ENCODE measurements at places on chromosomes 16 and 17.
A peak's percentile ranks its signal among the peaks of the same experiment; 100 is the strongest.

DNA sequence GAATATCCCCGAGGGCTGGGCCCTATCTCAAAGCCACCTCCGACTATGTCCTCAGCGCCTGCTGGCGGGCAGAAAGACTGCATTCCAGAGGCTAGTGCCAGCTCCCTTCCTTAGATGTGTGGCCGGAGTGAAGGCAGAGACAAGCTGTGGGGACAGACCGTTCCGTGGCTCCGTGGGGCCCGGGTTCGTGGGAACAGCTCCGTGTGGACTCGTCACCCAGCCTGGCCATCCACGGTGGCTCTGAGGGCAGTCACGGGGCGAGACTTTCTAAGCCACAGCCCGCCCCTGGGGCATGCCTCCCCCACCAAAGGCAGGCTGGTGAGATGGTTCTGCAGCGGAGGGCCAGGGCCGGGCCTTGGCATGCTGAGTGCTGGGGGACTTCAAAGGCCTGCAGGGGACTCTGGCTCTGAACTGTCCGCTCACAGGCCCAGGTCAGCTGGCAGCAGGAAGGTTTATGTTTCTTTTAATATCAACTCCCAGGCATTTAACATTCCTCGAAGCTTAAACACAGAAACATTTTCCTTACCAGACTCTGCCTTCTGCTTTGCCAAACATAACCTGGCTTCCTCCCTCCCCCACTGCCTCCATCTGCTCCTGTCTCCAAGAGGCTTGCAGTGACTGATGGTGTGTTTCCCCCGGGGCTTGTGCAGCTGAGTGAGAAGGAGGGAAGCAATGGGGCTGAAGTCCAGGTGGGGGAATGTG lies 50.4 kb downstream of the TIMM22 start:
- no peak for DNase-seq
- no peaks in the 10 kb centered on the region for H3K4me1 ChIP-seq
- H3K4me3 ChIP-seq = no peak overlapping the region
- no peaks in the 10 kb centered on the region for H3K27me3 ChIP-seq
- no peak overlapping the region for H3K27ac ChIP-seq

GRCh38 chr17:59763861-59764260 lies 56.4 kb downstream of the VMP1 start:
- H3K27me3 ChIP-seq = no peaks in the 10 kb centered on the region
- peaks cover 30% of the 10 kb centered on the region for H3K4me1 ChIP-seq
- no peak overlapping the region for H3K4me3 ChIP-seq
- no peak overlapping the region for H3K27ac ChIP-seq
- H3K36me3 ChIP-seq = peaks cover 6% of the 10 kb centered on the region

DNA sequence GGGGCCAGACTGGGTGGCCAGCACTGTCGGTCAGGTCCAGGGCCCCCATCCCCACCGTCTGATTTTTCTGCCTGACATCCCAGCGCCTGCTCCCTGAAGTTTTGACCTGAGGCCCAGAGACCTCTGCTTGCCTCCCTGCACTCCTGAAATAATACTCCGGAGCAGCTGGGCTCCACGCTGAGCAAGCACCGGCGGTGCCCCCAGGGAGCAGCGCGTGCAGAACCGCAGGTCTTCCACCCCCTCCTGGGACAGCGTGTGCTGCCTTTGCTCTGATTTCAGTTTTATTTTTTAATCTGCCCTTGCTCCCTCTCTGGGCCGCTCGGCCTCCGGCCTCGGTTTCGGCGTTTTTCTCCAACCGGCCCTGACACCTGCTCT lies 132.4 kb upstream of the GSE1 start:
- DNase-seq = no peak
- no peak overlapping the region for H3K4me3 ChIP-seq
- H3K4me1 ChIP-seq = no peaks in the 10 kb centered on the region
- H3K27me3 ChIP-seq = no peaks in the 10 kb centered on the region
- no peaks in the 10 kb centered on the region for H3K36me3 ChIP-seq

DNA sequence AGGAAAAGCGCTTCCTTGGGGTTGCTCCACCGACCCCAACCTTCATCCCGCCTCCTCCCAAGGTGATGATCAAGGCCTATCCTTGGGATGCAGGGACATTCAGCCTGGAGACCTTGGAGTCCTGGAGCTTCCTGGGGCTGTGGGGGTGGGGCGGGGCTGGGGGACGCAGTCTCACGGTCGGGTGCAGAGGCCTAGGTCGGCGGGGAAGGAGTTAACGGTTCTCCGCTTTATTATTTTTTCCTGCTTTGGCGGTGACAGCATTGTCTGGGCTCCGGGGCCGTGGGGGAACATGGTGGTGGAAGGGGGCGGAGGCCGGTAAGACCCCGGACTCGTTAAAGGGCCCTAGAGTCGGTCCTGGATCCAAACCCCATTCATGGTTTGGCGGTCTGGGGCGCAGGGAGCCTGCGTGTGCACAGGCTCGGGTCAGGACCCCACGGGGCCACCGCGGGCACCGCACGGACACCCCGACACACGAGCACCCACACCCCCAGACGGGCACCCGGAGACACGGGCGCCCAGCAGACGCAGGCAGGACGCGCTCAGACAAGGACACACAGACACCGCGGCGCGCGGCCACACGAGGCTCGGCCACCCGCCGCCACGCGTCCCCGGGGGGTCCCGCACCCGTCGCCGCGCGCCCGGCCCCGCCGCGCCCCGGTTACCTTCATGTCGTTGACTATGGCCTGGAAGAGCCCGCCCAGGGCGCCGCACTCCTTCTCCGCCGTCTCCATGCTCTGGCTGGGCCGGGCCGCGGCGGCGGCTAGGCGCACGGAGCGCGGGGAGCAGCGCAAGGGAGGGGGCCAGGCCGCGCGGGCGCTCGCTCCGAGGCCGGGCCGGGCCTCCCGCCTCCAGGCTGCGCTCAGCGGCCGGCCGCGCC lies 554 bp downstream of the MTSS2 start:
- H3K4me1 ChIP-seq = peaks cover 80% of the 10 kb centered on the region
- peaks cover 15% of the 10 kb centered on the region for H3K36me3 ChIP-seq
- no peak for DNase-seq
- peak overlapping the region; percentile 91 for H3K27ac ChIP-seq
- peak overlapping the region; percentile 93 for H3K4me3 ChIP-seq

- H3K4me3 ChIP-seq = no peak overlapping the region
- H3K36me3 ChIP-seq = no peaks in the 10 kb centered on the region
- H3K27ac ChIP-seq = no peak overlapping the region
- peaks cover 31% of the 10 kb centered on the region for H3K27me3 ChIP-seq
- DNase-seq = no peak
Measured at GRCh38 chr17:15343749-15344148, 2.4 kb upstream of the TEKT3 start.

GRCh38 chr16:2008009-2008526 lies 1.6 kb downstream of the ZNF598 start:
- no peak overlapping the region for H3K27ac ChIP-seq
- peaks cover 3% of the 10 kb centered on the region for H3K36me3 ChIP-seq
- H3K27me3 ChIP-seq = no peaks in the 10 kb centered on the region
- H3K4me1 ChIP-seq = peaks cover 67% of the 10 kb centered on the region
- DNase-seq = no peak
- H3K4me3 ChIP-seq = peak overlapping the region; percentile 81

GRCh38 chr17:7491583-7491982 lies 7.4 kb downstream of the POLR2A start:
- H3K36me3 ChIP-seq = peaks cover 38% of the 10 kb centered on the region
- H3K4me3 ChIP-seq = no peak overlapping the region
- DNase-seq = no peak
- H3K27ac ChIP-seq = no peak overlapping the region
- H3K4me1 ChIP-seq = peaks cover 60% of the 10 kb centered on the region
- no peaks in the 10 kb centered on the region for H3K27me3 ChIP-seq

DNA sequence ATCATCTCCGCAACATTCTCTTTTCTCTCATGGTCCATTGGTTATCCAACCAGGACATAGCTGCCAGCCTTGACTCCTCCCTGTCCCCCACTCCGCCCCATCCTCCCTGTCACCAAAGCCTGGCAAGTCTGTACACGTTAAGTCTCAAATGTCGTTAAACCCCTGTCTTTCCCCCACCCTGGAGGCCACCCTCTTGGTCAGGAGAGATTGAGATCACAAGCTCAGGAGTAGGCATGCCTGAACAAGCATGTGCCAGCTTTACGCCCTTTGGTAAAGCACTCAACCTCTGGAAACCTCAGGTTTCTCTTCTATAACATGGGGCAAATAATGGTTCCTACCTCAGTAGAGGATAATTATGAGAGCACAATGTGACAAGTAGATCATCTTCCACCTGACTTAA lies 38.1 kb upstream of the CCL1 start:
- no peak overlapping the region for H3K27ac ChIP-seq
- H3K4me3 ChIP-seq = no peak overlapping the region
- no peak for DNase-seq
- H3K36me3 ChIP-seq = no peaks in the 10 kb centered on the region

GRCh38 chr16:53668869-53669268 lies 34.8 kb downstream of the RPGRIP1L start:
- no peaks in the 10 kb centered on the region for H3K27me3 ChIP-seq
- peaks cover 21% of the 10 kb centered on the region for H3K4me1 ChIP-seq
- DNase-seq = no peak
- H3K36me3 ChIP-seq = no peaks in the 10 kb centered on the region

DNA sequence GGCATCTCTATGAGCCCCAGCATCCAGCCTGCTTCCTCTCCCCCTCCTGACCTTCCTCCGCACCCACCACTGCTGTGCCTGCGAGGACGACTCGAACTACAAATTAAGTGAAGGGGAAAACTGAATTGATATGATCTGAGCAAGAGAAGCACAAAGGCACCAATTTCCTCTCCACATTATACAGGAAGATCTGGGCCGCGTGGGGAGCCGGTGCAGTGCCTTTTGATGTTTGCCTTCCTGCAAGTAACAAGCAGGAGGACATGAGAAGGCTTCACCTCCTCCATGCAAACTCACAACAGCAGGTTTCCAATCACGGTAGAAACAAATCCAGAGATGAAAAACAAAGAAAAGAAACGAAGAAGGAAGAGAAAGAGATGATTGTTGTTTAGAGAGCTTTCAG lies 57.8 kb upstream of the MMP2 start:
- H3K27me3 ChIP-seq = peaks cover 9% of the 10 kb centered on the region
- no peak overlapping the region for H3K27ac ChIP-seq
- H3K4me1 ChIP-seq = no peaks in the 10 kb centered on the region
- no peak for DNase-seq
- no peak overlapping the region for H3K4me3 ChIP-seq

DNA sequence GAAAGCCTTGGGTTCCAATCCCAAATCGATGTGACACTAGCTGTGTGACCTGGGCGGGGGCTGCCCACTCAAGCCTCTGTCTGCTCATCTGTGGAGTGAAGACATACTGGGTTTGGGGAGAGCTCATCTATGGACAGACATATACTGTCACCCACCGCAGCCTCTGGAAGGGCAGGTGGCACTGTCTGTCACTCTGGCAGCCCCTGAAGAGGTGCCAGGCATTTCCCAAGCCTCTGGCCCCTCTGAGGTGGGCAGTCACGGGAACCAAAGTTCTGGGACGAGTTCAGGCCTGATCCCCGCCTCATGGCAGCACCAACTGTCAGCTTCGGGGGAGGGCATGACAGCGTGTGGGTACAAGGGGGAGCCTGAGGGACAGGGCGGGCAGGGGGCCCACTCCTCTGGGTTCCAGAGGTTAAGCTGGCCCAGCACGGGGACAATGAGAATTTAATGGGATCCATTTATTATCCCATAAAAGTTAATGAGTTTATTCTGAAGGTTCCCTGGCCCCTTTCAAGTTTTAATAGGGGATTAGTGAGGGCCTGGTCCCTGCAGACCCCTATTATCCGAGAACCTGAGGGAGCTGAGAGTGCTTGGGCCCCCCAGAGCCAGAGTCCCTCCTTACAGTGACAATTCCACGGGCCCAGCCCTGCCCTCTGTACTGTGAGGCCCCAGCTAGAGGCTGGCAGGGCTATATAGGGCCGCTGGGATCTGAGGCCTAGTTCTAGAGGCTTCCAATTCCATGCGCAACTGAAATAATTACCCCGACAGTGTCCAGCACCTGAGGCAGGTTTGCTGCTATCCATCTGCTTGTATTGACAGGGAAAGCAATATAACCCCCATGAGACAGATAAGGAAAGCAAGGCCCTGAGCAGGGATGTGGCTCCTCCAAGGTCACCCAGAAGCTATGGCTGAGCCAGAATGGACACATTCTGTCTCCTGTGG lies 18.8 kb downstream of the SEZ6 start:
- peaks cover 36% of the 10 kb centered on the region for H3K4me1 ChIP-seq
- H3K4me3 ChIP-seq = no peak overlapping the region
- no peak overlapping the region for H3K27ac ChIP-seq
- no peak for DNase-seq

Data from HepG2 (cell line).